ENCODE measurements at places on chromosomes 7 and 10.
A peak's percentile ranks its signal among the peaks of the same experiment; 100 is the strongest.

GRCh38 chr10:94076325-94076841 is 82.7 kb downstream of the PLCE1 start:
- DNase-seq, result peak; percentile 54

DNA sequence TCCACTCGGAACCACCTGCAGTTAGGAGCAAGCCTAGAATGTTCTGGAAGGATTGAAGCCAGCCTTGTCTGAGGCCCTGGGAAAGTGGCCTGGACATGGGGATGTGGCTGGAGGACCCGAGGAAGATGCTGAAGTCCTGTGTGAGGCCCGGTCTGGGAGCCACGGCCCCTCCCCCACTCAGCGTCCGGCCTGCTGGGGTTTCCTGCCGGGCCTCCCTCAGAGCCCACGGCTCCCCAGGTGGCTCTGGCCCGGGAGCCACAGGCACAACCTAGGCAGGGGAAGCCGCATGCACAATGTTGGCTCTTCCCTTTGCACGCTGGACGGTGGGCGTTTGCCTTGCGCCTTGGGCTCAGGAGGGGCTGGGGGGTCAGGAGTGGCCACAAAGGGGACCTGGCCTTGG is 39.0 kb downstream of the UNCX start:
- no peak for DNase-seq

GRCh38 chr7:105003872-105004510 is 10.0 kb upstream of the KMT2E start:
- no peak for DNase-seq

GRCh38 chr7:78435355-78435754 is 636.8 kb downstream of the PHTF2 start:
- no peak for DNase-seq

DNA sequence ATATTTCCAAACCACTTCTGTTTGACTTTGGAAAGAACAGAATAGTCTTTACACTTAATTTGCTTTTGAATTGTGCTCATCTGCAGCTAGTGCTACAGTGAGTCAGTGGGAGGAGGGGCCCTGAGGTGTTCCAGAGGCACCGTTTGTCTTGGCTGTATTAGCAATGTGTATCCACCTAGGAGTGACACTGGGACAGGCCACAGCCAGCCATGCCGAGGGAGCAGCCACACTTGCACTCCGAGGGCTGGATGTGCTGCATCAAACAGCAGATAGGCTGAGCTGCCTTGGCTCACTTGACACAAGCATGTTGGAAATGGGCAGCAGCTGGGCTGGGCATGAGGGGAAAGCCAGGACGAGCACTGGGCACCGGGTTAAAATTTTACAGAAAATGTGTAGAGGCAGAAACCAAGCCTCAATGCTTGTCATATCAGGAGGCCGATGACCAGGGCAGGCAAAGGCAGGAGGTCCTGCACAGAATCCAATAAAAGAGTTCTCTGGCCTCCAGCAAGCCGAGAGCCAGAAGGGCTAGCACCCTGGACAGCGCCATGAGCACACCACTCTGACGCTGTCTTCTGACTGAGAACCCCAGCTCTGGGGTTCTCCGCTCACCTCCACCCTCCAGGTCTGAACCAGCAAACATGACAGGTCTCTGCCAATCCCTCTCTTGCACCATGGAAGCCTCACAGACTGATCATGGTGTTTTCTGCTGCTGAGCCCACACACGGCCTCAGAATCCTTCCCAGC is 163.3 kb downstream of the GRID1 start:
- no peak for DNase-seq

GRCh38 chr10:714214-714613 is 24.7 kb upstream of the DIP2C start:
- no peak for DNase-seq

GRCh38 chr10:97690133-97690532 is 3.1 kb upstream of the AVPI1 start:
- no peak for DNase-seq

DNA sequence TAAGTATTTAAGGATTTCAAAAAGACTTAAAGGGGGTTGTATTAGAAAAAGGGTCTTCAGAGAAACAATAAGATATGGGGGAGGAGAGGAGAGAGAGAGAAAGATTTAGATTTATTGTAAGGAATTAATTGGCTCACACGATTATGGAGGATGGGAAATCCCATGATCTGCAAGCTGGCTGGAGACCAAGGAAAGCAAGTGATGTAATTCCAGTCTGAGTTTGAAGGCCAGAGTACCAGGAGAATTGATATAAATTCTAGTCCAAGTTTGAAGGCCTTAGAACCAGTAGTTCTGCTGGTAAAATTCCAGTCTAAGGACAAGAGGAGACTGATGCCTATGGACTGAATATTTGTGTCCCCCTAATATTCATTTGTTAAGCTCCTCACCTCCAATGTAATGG is 20.6 kb upstream of the SLC13A1 start:
- DNase-seq, result no peak

DNA sequence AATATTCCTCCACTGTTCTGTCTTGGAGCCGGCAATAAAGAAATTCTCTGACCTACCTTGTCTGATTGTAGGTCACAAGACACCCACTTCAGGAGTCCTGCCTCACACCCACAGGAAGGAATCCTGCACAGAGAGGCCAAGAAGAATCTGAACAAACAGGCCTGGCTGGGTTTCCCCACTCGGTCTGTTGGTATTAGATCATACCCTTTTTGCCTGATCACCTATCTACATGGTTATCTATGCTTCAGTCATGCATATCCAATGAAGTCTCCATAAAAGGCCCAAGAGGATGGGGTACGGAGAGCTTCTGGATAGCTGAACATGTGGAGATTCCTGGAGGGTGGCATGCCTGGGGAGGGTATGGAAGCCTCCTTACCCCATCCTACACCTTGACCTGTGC is 12.3 kb downstream of the OGDH start:
- DNase-seq, result no peak

DNA sequence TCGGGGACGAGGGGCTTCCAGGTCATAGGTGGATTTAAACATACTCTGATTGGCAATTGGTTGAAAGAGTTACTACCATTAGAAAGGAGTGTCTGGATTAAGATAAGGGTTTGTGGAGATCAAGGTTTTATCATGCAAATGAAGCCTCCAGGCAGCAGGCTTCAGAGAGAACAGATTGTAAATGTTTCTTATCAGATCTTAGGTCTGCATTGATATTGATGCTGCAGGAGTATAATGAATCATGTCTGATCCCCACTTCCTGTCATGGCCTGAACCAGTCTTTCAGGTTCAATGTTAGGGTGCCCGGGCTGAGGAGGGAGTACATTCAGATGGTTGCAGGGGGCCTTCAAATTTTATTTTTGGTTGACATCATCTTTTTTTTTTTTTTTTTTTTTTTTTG is 51.4 kb downstream of the SH3PXD2A start:
- DNase-seq, result no peak

DNA sequence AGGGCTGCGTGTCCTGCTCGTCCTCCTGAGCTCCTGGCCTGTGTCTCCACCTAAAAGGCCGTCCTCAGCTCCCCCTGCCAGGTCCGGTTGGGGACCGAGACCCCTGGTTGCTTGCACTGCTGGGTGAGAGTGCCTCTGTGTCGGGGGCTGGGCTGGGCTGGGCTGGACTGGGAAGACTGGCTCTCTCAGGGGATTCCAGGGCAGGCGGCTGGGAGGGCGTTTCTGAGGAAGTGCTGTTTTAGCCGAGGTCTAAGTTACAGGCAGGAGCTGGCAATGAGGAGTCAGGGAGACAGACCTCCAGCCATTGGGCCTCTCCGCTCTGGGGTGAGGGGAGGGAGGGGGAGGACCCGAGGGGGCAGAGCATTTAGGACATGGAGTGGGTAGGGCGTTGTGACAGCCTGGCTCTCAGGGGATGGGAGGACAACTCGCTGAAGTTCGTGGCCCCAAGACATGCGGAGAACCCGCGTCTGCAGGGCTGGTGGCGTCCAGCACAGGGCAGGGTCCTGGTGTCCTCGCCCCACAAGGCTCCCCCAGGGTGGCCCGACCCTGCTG is 20.9 kb downstream of the FOXK1 start:
- DNase-seq, result no peak

- DNase-seq, result no peak
Observed at GRCh38 chr10:110471566-110472139, 26.1 kb upstream of the DUSP5 start.

DNA sequence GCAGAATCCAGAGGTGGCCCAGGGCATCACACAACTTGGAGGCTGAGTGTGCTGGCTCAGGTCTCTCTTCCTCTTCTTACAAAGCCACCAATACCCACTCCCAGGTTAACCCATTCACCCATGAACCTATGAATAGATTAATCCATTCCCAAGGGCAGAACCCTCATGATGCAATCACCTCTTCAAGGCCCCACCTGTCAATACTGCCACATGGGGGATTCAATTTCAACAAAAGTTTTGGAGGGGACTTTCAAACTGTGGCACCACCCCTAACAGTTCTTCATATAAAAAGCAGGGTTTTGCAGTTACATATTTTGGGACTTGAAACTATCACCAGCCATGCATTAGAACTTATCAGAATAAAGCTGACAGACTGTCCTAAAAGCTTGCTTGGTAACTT is 193.6 kb upstream of the RNF32 start:
- DNase-seq, result no peak

Measured in GM04503 (cell line).